MM.1S (cell line): ENCODE measurements at places on chromosomes 3 and 15.

- no peak for DNase-seq
Observed at GRCh38 chr15:39778021-39778420, 4.6 kb downstream of the FSIP1 start.

DNA sequence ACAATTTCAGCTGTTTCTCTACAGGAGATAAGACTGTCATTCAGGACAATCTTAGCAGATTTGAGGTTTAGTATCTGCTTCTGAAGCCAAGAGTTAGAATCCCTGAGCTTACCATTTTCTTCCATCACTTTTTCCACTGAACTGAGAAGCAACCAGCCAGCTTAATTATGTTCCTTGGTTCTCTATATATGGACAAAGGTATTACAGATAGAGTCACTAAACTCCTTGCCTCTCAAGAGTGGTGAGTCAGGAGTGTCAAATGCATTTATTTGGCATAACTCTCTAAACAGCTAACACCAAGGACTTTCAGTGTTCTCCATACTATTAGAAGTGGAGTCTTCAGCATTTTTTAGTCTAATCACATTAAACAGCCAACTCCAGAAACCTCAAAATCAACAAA lies 239.3 kb downstream of the ALCAM start:
- no peak for DNase-seq

GRCh38 chr3:113684271-113684819 lies 12.1 kb downstream of the USF3 start:
- DNase-seq: no peak

GRCh38 chr3:84487296-84487695 lies 471.5 kb upstream of the CADM2 start:
- DNase-seq: no peak

DNA sequence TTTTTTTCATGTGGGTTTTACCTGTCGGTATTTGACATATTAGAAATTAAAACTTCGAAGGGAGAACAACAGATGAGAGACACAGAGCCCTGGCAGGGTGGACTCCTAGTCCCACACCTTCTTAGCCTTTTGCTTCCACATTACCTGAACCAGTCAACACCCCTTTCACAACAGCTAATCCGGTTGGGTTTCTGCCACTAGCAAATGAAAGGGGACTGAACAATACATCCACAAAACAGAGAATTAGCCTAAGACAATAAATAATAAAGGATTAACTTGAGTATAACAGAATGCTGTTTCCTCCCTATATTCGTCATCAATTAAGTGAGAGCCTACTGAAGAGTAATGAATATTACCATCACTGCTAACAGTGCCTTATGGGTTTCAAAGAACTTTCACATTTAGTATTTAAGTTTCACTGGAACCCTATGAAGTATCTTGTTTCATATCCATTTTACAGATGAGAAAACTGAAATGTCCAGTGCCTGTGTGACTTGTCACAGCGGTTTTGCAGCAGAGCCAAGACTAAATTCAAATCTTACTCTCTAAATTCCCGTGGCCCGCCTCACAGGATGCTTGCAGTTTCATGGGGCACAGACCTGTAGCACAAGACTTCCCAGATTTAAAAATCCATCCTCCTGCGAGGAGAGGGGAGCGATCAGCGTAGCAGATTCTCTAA lies 1.0 kb upstream of the RAB8B start:
- no peak for DNase-seq
